Activated CD4-positive, alpha-beta T cell treated with anti-CD3 and anti-CD28 coated beads, Interleukin-2, amount 50 U/mL, for 1 hour (primary cell): ENCODE measurements at places on chromosomes 5 and 9.

GRCh38 chr9:100937382-100937781 is 91.1 kb upstream of the PLPPR1 start:
- DNase-seq = no peak

DNA sequence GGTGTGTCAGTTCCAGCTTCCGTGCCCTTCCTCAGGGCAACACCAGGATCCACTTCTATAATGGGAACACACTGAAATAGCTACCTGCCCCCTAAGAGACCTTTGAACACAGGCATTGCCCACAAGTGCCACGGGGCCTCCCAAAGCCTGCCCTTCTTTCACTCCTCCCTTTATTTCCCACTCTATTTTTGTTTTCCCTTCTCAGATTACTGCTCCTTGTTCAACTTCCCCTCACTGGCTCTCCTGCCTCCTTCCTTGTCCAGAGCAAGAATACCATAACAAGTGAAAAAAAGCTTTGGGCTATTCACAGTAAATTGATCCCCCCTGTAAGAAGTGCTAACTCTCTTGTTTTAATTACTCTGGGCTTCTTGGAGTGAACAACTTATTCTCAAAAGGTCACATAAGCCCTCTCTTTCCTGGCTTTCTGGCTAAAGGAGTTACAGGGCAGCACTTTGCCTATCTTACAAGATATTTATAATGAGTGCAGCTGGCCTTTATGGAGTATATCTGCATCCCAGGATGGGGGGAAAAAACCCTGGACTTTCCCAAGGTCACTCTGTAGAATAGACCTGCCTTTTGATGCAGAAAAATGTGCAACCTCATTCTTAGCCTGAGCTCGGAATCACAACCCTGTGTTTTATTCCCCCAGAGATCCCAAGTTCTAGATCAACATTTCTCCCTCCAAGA is 11.3 kb downstream of the CTXN3 start:
- no peak for DNase-seq

GRCh38 chr9:10026443-10026984 is 586.3 kb downstream of the PTPRD start:
- DNase-seq = no peak

- DNase-seq = peak; percentile 40
Measured at GRCh38 chr9:131739133-131739958, 530 bp downstream of the RAPGEF1 start.

- DNase-seq = no peak
Measured at GRCh38 chr9:118674942-118675341, 694.3 kb downstream of the BRINP1 start.

DNA sequence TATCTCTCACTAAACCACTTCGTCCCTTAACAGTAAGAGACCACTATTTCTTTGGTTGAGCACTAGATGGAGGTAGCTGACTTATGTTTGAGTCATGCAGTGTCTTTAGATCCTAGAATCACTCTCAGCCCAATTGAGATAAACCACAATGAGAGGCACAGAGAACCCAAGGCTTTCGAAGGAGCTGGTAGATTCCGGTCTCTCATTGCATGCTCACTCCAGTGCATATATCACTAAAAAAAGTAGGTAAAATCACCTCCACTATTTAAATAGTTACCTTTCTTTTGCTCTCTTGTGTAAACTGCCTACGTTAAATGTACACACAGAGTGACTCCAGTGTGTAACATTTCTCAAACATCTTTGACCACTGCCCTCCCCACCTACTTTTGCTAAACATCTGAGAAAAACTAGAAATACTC is 27.6 kb downstream of the ACTL7A start:
- no peak for DNase-seq

GRCh38 chr5:122755783-122756182 is 19.1 kb upstream of the SNX2 start:
- DNase-seq = no peak

GRCh38 chr5:138469540-138470321 is 4.5 kb downstream of the EGR1 start:
- peak; percentile 62 for DNase-seq

GRCh38 chr5:1919750-1920149 is 37.0 kb upstream of the IRX4 start:
- no peak for DNase-seq

DNA sequence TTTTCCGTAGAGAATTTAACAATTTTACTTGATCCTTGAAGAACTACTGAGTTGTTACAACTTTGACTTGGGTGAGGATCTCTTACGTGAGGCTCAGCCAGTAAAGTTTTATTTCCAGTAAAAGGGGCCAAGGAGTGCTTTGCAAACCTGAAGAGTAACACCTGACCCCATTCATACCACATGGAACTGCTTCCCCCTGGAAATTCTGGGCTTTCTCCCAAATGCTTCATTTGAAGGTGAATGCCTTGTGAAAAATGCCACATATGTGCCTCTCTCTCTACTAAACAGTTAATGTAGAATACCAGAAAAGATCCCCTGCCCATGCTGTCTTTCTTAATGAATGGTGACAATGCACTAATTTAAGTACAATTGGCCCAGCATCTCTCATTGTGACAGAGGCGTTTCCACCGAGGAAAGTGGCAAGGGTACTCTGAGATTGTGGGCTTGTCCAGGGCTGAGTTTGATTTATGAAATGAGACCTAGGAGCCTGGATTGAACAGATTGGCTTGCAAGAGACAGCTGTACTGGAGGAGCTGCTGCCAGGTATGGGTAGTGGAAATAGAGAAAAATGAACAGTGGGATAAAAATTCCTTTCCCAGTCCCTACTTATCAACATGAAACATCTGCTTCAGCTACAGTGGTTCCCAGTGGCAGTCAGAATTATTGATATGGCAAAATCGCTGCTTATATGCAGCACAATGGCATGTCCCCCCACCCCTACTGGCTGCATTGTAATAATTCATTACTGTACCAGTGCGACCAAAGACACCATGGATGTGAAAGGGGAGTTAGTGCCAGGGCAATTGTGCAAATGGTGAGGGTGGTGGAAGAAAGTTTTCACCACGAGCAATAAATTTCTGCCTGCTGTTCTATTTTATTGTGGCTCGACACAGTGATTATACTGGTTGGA is 843.7 kb upstream of the WWC1 start:
- no peak for DNase-seq

DNA sequence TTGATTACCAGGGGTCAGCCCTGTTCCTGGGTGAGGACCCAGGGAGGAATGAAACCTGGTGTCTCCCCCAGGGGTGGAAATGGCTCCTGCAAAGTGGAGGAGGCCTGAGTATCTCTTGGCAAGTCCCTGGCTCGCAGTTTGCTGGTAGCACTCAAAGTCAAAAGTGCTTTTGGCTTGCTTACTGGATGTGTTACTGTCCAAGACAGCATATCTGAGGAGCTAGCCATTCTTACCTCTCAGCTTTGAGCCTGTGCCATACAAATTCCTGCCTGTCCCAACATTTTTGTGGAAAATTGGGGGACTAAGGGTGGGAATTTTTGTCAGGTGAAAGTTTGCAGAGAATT is 9.9 kb downstream of the ZNF618 start:
- DNase-seq = no peak

DNA sequence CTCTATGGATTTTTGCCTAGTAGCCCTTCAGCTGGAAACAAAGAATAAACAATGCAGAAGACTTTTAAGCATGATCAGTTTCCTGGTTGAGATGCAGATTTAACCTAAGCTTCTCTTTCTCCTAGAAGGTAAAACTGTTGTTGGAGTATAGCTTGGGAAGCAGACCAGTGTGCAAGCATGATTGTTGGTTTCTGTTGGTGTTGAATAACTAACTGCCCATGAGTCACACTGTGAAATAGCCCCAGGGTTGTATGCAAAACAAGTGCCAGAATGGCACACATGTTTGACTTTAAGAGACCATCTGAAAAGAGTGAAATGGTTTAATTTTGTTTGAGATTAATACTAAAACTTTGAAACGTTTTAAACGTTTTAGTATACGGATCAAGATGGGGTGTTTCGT is 227.1 kb downstream of the ARHGEF28 start:
- no peak for DNase-seq

DNA sequence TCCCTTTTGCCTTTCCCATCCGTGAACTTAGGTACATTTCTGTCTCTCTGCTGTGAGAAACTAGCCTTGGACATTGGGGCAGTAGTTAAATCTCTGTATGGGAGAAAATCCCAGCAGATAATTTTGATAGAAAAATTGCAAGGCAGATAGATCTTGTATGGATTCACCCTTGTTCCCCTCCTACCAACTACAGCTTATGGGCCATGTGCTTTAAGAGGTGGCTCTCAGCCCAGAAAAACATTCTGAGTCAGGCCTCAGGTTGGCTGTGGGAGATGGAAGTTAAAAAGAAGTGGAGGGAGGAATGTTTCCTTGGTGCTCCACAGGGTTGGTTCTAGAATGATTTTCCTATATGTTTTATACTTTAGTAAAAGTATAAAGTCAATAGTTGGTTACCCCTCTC is 1.4 kb upstream of the KDM3B start:
- no peak for DNase-seq
